ENCODE measurements at places on chromosomes 2 and 18.
A peak's percentile ranks its signal among the peaks of the same experiment; 100 is the strongest.

GRCh38 chr18:38421021-38421420 is 855.4 kb upstream of the CELF4 start:
- no peak for DNase-seq

- DNase-seq: no peak
Measured at GRCh38 chr18:32910694-32911296, 138.0 kb upstream of the KLHL14 start.

GRCh38 chr18:1513519-1513918 is 608.8 kb downstream of the ADCYAP1 start:
- no peak for DNase-seq

DNA sequence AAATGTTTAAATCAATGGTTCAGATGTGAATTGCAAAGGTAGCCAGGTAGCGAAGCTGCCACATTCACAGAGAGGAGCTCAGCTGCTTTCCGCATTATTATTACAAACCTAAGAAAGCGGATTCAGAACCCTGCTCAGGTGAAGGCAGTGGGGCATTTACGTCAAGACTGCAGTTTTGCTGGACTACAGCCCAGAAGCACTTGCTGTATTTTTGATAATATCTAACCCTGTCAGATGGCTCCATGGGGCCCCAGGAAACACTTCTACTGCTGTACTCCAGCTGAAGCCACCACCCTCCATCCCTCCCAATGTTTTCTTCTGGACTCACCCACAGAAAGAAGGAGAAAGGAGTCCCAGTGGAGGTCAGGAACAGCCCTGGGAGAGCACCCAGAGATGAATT is 96.9 kb downstream of the TPO start:
- no peak for DNase-seq

GRCh38 chr2:157876066-157876785 is at the start of gene ACVR1:
Gene ACVR1, minus strand, starts transcription at chr2:157876330. Its CDS starts 76,837 bp downstream, at chr2:157799493.
- peak; percentile 62 for DNase-seq

DNA sequence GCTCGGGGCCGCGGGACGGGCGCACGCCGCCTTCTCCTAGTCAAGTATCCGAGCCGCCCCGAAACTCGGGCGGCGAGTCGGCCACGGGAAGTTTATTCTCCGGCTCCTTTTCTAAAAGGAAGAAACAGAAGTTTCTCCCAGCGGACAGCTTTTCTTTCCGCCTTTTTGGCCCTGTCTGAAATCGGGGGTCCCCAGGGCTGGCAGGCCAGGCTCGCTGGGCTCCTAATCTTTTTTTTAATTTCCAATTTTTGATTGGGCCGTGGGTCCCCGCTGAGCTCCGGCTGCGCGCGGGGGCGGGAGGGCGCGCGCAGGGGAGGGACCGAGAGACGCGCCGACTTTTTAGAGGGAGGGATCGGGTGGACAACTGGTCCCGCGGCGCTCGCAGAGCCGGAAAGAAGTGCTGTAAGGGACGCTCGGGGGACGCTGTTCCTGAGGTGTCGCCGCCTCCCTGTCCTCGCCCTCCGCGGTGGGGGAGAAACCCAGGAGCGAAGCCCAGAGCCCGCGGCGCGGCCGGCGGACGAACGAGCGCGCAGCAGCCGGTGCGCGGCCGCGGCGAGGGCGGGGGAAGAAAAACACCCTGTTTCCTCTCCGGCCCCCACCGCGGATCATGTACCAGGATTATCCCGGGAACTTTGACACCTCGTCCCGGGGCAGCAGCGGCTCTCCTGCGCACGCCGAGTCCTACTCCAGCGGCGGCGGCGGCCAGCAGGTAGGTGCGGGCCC is 617 bp downstream of the FOSL2 start:
- peak; percentile 49 for DNase-seq
